ENCODE measurements at places on chromosomes 6 and 20. TPM values are rescaled to one million over a fixed set of nuclear protein-coding genes. Genes with fewer than 3 reads are reported as not detected.

FGD2 gene
- 4.9 TPM for total RNA-seq

PGK2 gene
- not detected for total RNA-seq

HLA-DRB5 gene
- total RNA-seq, result 14.0 TPM

CASS4 gene
- total RNA-seq, result 13.2 TPM

TMEM200A gene
- 3.0 TPM for total RNA-seq

AVP gene
- not detected for total RNA-seq

OLIG3 gene
- 0.45 TPM for total RNA-seq

UBD gene
- 0.38 TPM for total RNA-seq

EDN3 gene
- total RNA-seq, result 0.35 TPM

FAM50B gene
- 14.4 TPM for total RNA-seq

TRIM10 gene
- 0.08 TPM for total RNA-seq

GLP1R gene
- total RNA-seq, result not detected

CNKSR3 gene
- total RNA-seq, result not detected

GTF3C6 gene
- total RNA-seq, result 93.3 TPM

MOG gene
- total RNA-seq, result not detected

Measured in activated CD4-positive, alpha-beta memory T cell treated with anti-CD3 and anti-CD28 coated beads, Interleukin-2, amount 10 ng/mL, durations not matched to agents 7 days and 5 days (primary cell).